Activated CD8-positive, alpha-beta memory T cell treated with anti-CD3 and anti-CD28 coated beads, Interleukin-2, amount 10 ng/mL, durations not matched to agents 7 days and 5 days (primary cell): ENCODE measurements at places on chromosomes 6 and 20. TPM values are rescaled to one million over a fixed set of nuclear protein-coding genes. Genes with fewer than 3 reads are reported as not detected.
A peak's percentile ranks its signal among the peaks of the same experiment; 100 is the strongest.

DNA sequence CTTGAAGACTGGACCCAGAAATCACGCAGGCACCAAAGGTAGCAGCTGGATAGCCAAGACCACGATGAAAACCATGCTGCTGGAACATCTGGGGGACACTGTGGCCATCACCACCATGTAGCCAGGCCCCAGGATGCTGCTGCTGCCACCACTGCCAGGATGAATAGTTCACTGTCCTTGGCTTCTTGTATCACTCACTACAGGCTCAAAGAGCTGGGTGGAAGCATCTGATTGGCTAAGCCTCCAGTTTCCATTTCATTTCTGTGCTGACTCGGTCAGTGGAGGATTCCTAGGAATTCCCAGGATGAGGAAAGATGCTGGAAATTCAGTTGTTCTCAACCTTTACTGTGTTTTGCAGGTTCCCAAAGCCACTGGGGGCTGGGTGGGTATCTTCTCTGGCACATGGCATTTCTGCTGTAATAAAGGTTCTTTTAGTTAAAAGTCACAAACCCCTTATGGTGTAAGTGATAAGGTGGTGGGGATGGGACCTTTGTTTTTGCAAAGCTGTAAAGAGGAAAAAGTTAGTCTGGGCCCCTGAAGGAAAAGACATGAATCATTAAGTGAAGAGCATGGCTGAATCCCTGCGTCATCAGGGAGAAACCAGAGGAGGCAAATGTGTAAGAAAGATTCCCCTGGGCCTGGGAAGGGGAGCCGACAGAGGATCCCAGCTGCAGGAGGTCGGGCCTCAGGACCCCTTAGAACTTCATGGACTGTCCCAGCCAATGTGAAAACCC lies 75.6 kb upstream of the RNF24 start:
- H3K4me3 ChIP-seq, result no peak overlapping the region
- DNase-seq, result peak; percentile 14
- peaks cover 2% of the 10 kb centered on the region for H3K4me1 ChIP-seq
- H3K27ac ChIP-seq, result no peak overlapping the region

GRCh38 chr6:106613590-106613989 lies 15.7 kb downstream of the RTN4IP1 start:
- H3K4me3 ChIP-seq, result no peak overlapping the region
- no peaks in the 10 kb centered on the region for H3K27me3 ChIP-seq
- peaks cover 26% of the 10 kb centered on the region for H3K36me3 ChIP-seq
- no peak for DNase-seq

- no peak overlapping the region for H3K4me3 ChIP-seq
- DNase-seq, result no peak
- H3K27ac ChIP-seq, result no peak overlapping the region
- no peaks in the 10 kb centered on the region for H3K4me1 ChIP-seq
- H3K36me3 ChIP-seq, result no peaks in the 10 kb centered on the region
- H3K27me3 ChIP-seq, result no peaks in the 10 kb centered on the region
Observed at GRCh38 chr6:82144007-82144851, 103.3 kb downstream of the IBTK start.

- no peak overlapping the region for H3K27ac ChIP-seq
- H3K4me3 ChIP-seq, result peak overlapping the region; percentile 99
- peaks cover 18% of the 10 kb centered on the region for H3K27me3 ChIP-seq
- H3K4me1 ChIP-seq, result peaks cover 41% of the 10 kb centered on the region
Observed at GRCh38 chr6:90584636-90585255, 2.1 kb downstream of the MAP3K7 start.

- peak; percentile 76 for DNase-seq
- no peaks in the 10 kb centered on the region for H3K27me3 ChIP-seq
- H3K4me1 ChIP-seq, result peaks cover 72% of the 10 kb centered on the region
- H3K36me3 ChIP-seq, result peaks cover 20% of the 10 kb centered on the region
- H3K27ac ChIP-seq, result peak overlapping the region; percentile 98
- H3K4me3 ChIP-seq, result peak overlapping the region; percentile 84
Observed at GRCh38 chr6:107823047-107823557, 1.0 kb downstream of the SCML4 start.

The CD24 gene
- not detected for total RNA-seq

The PROKR2 gene
- total RNA-seq, result not detected

The FAM83C gene
- not detected for total RNA-seq

The VSX1 gene
- not detected for total RNA-seq
